ENCODE measurements at places on chromosomes 12 and 14.

GRCh38 chr12:11233532-11233931 lies 36.0 kb downstream of the PRB3 start:
- no peak for DNase-seq

DNA sequence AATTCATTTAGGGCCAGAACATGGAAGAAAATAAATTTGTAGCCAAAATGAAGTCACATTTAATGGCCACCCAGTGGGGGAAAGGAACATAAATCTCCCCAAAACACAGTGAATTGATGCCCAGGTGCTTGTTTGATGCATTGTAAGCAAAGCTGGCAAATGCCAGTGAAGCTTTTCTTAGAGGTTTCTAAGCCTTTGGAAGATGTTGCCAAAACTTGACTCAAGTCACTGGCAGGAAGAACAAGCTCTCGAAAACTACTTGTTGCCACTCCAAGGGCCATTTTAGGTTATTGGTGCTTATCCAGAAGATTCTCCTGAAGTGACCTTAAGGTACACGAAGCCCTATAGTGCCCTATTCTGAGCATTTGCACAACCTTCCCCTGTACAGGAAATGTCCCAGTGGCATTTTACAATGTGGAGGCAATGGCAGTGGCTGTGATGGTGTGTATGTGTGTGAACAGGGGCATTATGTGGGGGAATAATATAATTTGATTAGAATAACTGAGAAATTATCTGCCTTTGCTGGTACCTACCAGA lies 89.5 kb upstream of the NOVA1 start:
- DNase-seq, result no peak

DNA sequence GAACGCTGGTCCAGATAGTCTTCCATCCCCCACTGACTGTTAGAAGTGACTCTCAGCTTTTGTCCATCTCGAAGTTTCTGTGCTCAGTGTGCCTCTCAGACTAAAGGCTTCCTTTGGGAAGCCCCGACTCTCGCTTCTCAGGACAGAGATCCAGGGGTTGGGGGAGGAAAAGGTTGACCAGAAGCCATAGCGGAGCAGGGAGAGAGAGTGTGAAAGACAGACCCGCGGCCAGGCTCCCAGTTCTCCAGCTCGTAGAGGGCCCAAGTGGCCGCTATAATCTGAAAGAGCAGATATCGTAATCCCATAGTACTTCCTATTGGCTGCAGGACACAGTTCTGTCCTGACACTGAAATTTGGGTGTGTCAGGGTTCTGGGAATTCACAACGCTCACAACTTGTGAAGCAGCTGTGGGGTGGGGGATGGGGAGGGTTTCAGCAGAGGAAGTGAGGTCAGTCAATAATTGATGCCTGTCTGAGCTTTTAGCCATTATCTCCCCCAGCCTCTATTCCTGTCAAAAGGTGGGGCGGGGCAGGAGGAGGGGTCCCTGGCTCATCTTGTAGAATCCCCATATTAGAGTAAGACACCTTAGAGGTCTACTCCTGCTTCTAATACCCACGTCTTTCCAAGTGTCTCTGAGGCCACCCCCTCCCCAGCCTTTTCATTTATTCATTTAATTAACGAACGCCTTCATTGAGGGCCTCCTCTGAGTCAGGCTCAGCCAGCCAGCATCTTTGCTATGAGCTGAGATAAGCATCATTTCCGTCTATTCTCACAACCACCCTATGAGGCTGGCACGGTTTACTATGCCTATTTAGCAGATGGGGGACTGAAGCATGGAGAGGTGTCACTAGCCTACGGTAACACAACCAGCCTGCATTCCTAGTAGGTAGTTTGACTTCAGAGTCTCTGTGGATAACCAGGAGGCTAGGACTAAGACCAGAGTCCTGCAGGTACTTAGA lies 1.6 kb upstream of the ACVRL1 start:
- no peak for DNase-seq

GRCh38 chr12:95437565-95437964 lies 36.4 kb upstream of the METAP2 start:
- DNase-seq, result no peak

DNA sequence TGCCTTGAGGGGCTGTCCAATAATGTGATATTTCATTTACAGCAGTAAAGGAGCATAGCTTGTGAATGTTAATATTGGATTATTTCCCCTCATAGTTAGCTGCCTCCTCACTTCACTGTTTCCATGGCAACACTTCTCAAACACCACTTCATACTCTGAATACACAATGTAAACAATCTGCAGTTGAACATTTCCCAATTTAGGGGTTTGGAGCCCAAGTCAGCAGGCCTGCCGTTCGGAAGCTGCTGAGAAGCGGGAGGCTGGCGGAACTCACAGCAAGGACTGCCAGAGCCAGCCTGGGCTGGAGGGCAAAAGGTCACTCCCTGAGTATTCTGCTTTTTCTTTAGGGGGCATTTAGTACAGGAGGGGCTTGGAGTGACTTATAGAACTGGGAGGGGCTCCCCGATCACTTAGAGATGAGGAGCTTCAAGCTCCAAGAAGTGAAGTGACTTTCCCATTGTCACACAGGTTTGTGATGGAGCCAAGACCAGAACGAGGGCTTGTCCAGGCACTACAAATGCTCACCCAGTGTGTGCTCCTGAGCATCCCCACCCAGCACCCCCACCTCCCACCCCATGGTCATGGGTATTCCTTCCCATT lies 12.1 kb upstream of the SLC24A4 start:
- DNase-seq, result no peak

DNA sequence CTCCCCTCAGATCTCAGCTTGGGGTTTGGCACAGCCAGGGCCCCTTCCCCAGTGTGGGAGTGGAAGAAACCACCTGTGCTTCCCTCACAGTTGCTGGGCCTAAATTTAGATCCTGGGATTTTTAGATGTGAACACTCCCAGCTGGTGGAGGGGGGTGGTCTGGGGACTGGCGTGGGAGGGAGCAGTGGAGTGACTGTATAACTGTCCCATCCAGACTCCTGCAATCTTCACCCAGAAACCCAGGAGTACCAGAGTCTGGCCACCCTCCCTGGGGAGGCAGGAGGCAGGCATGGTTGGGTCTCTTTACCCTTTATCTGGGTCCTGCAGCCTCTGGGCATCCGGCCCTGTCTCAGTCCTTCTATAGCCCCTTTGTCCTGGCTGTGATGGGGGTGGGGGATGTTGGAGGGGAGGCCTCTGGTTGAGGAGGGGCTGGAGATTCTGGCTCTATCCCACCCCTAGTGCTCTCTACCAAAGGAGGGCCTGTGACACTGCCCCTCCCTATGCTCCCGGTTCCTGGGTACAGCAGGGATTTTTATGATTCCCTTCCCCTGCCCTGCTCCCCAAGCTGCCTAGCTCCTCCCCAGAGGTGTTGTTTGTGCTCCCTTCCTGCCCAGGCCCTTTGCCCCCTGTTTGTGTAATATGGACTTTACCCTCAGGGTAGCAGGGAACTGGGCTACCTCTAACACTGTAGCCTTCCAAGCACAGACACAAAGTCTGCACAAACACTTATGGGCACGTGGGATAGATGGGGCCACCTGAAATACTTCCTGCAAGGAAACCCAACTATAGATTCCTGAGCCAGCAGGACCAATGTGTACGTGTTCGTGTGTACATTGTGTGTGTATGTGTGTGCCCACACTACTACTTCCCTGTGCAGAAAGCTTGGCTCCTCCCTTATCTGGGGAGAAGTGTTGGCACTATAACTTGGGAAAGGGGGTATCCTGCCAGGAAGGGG lies 1.7 kb downstream of the ERBB3 start:
- no peak for DNase-seq

DNA sequence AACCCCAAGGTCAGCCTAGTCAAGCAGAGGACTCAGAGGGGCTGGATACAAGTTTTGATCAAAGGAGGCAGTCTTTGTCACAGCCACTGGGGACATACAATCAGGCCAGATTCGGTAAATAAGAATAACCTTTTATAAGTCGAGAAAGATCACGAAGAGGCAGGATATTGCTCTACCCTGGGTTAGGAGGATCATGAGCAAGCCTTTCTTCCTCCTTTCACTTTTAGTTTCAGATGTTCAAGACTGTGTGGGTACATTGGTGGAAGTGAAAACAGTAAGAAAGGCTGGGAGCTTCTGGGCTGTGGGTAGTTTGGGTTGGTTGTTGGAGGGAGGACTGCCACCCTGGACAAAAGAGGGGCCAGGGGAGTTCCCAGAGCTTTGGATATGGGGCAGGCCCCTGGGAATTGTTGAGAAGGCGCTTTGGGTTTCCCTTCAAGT lies 127.7 kb downstream of the SNAPC1 start:
- peak; percentile 30 for DNase-seq

DNA sequence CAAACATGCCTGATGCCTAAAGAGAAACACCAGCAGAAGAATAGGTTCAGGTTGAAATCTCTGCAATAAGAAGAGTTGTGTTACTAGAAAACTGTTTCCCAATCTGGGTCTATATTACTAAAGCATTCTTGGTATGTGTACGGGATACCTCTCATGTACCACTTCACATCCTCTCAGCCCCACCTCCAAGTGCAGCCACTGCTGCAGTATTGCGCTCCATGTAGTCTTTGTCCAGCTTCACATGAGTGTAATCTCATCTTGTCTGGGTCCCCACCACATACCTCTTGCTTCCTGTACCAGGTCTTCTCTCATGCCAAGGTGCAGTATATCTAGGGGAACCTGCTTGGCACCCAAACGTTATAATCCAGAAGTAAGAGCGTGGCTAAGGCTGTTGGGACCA lies 187.5 kb upstream of the EEA1 start:
- no peak for DNase-seq

- DNase-seq, result no peak
Measured at GRCh38 chr14:102417646-102418045, 54.9 kb downstream of the TECPR2 start.

DNA sequence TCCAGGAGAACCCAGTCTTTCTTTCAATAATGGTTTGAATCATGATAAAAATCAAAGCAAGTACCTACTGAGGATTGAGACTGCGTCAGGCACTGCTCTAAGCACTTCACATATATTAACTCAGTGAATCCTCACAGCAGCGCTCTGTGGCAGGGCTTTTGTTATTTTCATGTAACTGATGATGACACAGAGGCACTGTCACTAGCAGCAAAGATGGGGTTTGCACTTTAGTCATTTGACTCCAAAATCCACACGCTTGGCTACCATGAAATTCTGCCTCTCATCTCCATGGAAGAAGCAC lies 98.8 kb upstream of the GSC start:
- no peak for DNase-seq

DNA sequence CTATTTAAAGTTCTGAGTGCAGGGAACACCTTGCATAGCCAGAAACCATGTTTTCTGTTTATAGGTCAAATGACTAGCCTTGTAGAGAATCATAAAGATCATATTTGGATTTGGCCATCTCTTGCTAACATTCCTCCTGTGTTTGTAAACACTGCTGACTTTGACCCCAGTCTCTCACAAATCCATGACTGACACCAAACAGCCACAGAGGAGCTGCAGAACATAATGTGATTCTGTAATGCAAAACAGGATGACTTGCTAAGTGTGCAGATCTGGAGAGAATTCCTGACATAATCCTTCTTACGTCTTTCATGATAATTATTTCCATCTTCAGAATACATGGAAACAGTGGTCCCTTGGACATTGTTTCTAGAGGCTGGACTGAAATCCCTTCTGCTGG lies 211.8 kb downstream of the BMP4 start:
- no peak for DNase-seq

GRCh38 chr12:105887131-105887530 lies 251.6 kb downstream of the NUAK1 start:
- no peak for DNase-seq

- DNase-seq, result peak; percentile 37
Measured at GRCh38 chr12:50517421-50518048, 12.8 kb downstream of the DIP2B start.

- DNase-seq, result no peak
Measured at GRCh38 chr14:61514927-61515326, 180.4 kb upstream of the HIF1A start.

GRCh38 chr12:124233846-124234640 lies 60.9 kb upstream of the RFLNA start:
- no peak for DNase-seq

GRCh38 chr14:31582286-31582691 lies 21.1 kb downstream of the NUBPL start:
- DNase-seq, result no peak

DNA sequence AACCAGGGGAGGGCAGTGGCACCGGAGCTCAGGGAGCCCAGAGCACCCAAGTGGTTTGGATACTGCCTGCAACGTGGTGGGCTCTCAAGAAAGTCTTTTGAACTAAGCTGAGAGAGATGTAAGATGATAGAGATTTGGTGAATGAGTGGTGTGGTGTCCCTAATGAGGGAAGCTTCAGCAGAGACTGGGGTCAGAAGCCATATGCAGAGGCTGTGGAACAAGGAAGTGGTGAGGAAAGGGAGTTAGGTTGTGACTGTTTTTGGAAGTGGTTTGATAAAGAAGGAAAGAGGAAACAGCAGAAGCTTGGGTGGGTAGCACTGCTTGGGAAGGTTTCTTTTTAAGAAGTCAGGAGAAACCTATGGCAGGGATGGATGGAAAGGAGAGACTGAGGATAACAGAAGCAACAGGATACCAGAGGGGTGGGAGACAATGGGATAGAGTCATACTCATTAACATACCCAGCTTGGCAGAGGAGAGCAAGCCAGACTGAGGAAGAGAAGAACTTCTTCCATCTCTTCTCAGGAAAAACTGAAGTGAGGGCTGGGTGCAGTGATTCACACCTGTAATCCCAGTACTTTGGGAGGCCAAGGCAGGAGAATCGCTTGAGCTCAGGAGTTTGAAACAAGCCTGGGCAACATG lies 24.1 kb downstream of the SLC4A8 start:
- no peak for DNase-seq

- no peak for DNase-seq
Measured at GRCh38 chr12:106170285-106170684, 31.5 kb upstream of the NUAK1 start.

DNA sequence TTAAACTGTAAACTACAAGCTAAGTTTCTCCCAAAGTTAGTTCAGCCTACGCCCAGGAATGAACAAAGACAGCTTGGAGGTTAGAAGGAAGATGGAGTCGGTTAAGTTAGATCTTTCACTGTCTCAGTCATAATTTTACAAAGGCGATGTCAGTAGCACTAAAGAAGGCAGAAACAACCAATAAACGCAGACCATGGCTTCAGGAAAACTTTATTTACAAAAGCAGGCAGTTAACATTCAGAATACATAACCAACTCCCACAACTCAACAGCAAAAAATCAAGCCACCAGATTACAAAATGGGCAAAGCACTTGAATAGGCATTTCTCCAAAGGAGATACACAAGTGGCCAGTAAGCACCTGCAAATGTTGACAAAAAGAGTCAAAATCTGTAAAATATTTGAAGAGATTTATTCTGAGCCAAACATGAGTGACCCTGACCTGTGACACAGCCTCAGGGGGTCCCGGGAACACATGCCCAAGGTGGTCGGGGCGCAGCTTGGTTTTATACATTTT lies 8.8 kb upstream of the ULK1 start:
- no peak for DNase-seq

- no peak for DNase-seq
Measured at GRCh38 chr12:64194333-64195149, 27.6 kb downstream of the KICS2 start.

Data from CD4-positive, alpha-beta T cell treated with Interleukin-15 for 4 hours (primary cell).